Activated CD4-positive, alpha-beta T cell treated with anti-CD3 and anti-CD28 coated beads, Interleukin-2, amount 50 U/mL, for 48 hours (primary cell): ENCODE measurements at places on chromosomes 16 and 17.

DNA sequence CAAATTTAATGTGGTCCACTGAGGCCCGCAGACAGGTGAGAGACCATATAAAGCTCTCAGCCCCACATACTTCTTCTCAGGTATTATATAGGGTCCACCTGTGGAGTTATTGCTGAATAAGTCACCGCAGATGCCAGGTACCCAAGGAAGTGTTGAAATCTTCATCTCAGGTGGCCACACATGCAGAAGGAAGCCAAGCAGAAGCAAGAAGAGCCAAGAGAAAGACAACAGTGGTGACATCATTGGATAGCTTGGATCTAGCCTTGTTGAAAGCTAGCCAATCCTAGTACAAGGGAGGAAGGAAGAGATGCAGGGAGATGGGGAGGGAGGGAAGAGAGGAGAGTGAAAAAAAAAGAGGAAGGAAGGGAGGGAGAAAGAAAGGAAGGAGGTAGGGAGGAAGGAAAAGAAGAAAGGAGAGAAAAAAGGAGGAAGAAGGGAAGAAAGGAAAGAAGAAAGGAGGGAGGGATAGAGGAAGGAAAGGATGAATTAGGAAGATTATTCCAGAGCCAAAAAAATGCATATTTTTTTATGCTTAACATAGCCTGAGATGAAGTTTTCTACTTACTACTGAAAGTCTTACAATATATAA is 12.5 kb downstream of the ADAMTS18 start:
- DNase-seq = no peak

- DNase-seq = no peak
Measured at GRCh38 chr17:56125830-56126819, 27.1 kb upstream of the ANKFN1 start.

DNA sequence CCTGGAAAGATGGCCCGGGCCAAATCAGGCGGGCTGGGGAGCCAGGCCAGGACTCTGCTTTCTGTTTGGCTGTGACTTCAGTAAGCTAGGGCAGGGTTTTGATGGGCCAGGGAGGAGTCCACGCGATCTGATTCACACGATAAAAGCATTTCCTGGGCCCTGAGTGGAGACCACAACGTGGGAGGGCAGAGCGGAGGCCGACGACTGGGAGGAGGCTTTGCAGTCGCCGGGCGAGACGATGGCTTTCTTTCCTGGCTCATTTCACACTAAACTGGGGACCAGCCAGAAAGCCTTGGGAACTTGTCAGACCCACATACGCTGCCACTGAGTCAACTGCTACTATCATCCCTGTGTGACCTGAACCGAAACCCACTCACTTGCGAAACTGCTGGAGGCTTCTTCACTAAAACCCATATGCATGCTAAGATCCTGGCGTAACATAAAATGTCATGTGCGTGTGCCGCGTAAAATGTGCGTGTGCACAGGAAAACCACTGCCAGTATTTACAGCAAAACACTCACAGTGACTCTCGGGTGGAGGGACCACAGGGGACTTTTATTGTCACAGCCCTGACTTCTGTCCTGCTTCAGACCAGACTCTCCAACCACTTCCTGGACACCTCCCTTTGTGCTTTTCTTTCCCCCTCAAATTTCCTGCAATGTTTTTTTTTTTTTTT is 14.2 kb upstream of the RHBDF2 start:
- peak; percentile 87 for DNase-seq

GRCh38 chr16:23876256-23876896 is 40.6 kb downstream of the PRKCB start:
- DNase-seq = no peak

DNA sequence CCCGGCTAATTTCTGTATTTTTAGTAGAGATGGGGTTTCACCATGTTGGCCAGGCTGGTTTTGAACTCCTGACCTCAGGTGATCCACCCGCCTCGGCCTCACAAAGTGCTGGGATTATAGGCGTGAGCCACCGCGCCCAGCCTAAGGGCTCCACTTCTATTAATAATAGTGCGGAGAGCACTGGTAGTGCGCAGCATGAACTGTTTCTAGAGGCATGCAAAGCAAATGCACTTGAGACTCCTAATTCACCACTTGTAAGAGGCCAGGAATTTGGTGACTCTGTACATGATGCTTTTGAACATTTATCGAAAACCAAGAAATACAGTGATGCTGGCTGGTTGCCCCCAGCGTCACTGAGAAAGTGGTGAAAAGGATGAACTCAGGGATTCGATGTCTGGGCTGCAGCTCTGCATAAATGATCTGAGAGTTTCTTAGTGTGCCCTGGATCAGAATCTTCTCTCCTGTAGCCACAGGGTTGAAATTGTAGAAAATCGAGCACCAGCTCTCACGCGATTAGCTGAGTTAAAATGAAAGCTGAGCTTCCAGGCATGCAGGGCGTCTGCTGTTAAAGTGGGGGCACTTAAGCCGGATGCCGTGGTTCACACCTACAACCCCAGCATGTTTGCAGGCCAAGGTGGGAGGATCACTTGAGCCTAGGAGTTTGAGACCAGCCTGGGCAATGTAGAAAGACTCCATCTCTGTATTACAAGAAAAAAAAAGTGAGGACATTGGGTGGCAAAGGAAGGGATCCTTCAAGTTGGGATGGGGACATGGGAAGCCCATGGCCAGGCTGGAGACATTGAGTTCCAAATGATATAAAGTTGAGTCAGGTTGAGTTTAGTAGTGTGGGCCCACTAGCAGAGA is 4.8 kb downstream of the RNF213 start:
- peak; percentile 80 for DNase-seq

- no peak for DNase-seq
Measured at GRCh38 chr16:55225972-55226542, 97.9 kb upstream of the IRX6 start.

- DNase-seq = peak; percentile 70
Measured at GRCh38 chr16:55711959-55712876, 56.4 kb downstream of the SLC6A2 start.

GRCh38 chr17:42428141-42428944 is 5.3 kb upstream of the CAVIN1 start:
- DNase-seq = peak; percentile 41

- no peak for DNase-seq
Measured at GRCh38 chr17:7058831-7059447, 15.0 kb upstream of the SLC16A11 start.

DNA sequence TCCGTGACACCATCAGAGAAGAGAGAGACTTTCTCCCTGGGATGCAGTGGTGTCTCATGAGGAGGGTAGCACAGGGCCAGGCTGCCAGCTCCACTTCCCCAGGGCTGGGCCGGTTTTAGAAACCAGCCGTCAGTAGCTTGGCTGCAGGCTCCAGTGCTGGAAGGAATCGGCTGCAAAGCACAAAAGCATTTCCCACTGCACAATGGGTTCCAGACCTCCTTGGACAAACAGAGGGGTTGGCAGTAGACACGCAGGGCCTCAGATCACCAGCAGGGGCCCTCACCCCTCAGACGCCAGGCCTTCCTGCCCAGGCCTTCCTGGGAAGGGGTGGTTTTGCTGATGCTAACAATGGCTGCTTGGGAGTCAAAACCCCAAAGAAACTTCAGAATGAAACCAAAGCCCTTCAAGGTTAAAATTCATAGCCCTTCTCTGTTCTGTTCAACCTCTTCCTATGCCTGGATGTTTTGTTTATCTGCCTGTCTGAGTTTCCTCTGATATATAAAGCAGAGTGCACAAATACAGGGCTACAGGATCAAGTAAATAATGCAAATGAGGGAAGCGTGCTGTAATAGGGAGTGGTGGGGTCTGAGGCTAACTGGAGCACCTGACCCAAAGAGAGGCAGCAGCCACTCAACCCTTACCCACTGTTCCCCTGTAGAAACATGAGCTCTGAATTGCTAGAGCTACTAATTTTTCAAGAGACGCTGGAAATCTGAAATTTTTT is 26.2 kb downstream of the TEKT5 start:
- peak; percentile 16 for DNase-seq

DNA sequence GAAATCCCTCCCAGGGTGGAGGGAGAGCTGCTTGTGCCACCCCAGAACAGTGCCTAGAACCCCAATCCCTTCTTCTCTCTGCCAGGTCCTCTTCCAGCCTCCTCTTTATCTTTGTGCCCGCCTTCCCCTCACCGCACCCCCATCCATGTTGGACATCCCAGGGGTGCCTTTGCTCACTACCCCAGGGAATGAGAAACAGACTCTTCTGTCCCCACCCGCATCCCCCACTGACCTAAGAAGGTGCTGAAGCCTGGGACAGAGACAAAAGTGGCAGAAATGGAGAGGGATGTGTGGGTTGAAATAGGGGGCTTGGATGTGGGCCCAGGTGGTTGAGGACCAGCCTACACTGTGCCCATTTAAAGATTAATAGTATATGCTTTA is 17.0 kb downstream of the ALOX15B start:
- DNase-seq = no peak

DNA sequence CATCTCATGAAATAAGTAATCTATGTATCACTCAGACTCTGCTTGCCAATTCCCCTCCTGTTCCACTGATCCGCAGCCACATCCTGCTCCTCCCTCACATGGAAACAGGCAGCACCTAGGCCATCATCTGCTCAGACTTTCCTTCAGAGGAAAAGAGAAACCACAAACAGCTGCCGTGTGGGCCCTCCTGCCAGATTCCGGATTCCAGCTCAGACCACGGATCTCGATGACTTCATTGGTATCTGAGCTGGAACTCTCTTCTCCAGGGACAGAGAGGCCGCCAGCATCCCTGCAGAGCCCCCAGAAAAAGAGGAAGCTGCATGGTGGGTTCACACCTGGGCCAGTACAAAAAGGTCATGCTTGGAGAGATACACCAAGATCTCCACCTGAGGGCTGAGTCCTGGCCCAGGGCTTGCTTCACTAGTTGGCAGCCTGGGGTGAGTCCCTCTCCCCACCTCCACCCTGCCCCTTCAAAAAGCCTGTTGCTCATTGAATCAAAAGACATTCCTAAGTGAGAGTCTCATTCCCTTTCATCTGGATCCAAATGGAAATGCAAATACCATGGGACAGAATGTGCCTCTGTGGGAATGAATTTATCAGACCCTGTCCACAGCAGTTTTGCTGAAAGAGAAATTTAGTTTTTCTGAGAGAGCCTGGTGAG is 47.2 kb downstream of the HOXB1 start:
- DNase-seq = peak; percentile 51

- no peak for DNase-seq
Measured at GRCh38 chr17:82316651-82317393, 586 bp downstream of the CD7 start.

GRCh38 chr17:7176841-7177190 is 2.4 kb downstream of the ASGR1 start:
- no peak for DNase-seq

DNA sequence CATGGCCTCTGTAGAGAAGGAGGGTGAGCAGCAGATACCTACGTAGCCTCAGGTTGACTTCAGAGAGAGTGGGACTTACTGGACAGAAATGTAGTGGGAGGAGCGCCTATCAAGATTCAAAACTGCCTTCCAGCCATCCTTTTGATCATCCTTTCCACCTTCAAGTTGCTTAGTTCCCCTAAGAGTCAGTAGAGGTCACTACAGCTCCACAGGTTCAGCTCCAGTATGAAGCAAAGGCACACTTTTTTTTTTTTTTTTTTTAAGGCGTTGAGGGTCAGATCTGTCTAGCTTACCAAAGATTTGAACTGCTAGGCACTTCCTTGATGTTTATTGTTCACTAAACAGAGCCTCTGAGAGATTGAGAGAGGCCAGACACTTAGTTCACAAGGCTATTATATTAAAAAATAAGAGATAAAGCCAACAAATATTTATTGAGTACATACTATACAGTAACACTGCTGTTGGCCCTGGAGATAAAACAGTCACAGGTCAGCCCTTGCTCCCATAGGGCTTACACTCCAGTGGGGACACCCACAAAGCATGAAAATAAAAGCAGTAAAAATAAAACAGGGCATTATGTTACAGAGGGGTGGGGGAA is 3.1 kb downstream of the RNF227 start:
- no peak for DNase-seq

DNA sequence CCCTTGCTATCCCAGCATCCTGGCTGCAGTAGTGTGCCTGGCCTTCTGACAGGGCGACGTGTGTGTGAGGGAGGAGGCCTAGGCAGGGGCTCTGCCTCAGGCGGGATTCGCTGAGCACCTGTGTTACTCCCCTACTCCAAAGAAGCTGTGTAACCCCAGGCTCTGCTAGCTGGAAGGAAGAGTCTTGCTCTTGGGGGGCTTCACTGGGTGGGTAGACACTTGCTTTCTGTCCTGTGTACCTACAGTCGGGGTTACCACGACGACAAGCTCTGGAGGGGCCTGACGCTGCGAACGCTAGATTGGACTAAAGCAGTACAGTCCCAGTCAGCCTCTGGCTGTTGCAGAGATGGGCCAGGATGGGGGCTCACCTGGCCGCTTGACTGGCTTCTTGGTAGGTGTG is 9.5 kb downstream of the EXOC7 start:
- no peak for DNase-seq

GRCh38 chr16:55434000-55434399 is 45.0 kb upstream of the MMP2 start:
- DNase-seq = no peak

- DNase-seq = no peak
Measured at GRCh38 chr16:72952811-72953271, 95.1 kb downstream of the ZFHX3 start.

GRCh38 chr17:47729476-47729875 is 3.6 kb upstream of the TBX21 start:
- DNase-seq = no peak

- DNase-seq = no peak
Measured at GRCh38 chr17:31564883-31565301, 173.4 kb downstream of the RAB11FIP4 start.

DNA sequence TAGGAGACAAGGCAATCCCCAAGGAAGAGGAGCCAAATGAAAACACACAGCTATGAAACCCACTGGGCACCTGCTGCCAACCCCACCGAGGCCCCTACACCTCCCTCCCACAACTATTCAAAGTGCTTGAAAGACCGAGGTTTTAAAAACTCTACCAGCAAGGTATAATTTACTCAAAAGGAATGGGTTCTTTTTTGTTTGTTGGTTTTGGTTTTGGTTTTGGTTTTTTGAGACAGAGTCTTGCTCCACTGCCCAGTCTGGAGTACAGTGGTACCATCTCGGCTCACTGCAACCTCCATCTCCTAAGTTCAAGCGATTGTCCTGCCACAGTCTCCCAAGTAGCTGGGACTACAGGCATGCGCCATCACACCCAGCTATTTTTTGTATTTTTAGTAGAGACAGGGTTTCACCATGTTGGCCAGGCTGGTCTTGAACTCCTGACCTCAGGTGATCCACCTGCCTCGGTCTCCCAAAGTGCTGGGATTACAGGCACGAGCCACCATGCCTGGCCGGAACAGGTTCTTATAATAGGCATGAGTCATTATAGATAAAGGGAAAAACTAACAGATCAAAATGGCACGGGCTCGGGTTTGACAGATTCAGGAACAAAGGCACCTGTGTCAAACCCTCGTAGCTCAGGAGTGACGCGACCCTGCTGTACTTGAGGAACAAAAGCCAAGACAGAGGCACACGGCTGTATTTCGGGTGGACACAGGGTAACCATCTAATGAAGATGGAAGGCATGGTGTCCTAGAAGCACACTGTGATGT is 40.7 kb downstream of the COTL1 start:
- DNase-seq = no peak

DNA sequence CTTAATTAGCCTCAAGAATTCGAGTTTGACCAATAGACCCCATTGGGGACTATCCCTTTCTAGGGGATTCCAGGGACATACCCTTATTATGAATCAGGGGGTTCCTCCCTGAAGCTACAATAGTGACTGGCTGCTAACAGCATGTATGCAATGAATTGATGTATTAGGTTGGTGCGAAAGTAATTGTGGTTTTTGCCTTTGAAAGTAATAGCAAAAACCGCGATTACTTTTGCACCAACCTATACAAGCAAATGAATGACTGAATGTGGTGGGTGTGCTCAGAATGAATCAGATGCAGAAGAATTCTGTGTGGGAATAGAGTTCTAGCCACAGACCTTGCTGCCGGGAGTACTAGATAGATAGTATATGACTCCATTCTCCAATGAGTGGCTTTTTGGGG is 76.7 kb downstream of the HLF start:
- no peak for DNase-seq

- DNase-seq = no peak
Measured at GRCh38 chr17:42476411-42476810, 17.7 kb downstream of the ATP6V0A1 start.
